Hematopoietic multipotent progenitor cell treated with erythropoietin and hydrocortisone succinate and interleukin-3 and kit ligand, for 8 days (in vitro differentiated cells): ENCODE measurements at places on chromosomes 5 and 9.

GRCh38 chr9:111298731-111299598, 31.1 kb downstream of the OR2K2 start:
- peak; percentile 58 for DNase-seq

GRCh38 chr5:157342822-157343402, 77.0 kb downstream of the CYFIP2 start:
- peak; percentile 27 for DNase-seq

DNA sequence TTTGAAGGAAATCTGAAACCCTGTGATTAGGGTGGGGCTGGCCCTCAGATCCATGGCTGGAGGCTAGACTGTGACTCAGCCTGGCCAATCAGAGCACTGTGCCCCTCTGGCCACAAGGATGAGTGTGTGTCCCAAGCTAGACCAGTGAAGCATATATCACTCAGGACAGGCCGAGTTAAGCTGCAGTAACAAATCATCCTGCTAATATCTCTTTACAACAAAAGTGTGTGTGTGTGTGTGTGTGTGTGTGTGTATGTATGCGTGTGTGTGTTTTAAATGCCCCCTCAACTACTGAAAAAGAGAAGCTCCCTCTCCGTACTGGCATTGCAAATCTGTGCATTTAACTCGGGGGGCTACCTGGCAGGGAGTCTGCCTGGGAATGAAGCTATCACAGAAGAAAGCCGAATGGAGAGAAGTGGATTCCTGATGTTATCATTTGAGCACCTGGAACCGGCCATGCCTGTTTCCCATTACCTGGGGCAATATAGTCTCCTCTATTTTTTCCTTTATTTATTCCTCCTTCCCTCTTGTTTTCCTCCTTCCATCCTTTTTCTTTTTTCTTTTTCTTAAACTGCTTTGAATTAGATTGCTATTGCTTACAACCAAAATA, 25.6 kb downstream of the STC2 start:
- no peak for DNase-seq

DNA sequence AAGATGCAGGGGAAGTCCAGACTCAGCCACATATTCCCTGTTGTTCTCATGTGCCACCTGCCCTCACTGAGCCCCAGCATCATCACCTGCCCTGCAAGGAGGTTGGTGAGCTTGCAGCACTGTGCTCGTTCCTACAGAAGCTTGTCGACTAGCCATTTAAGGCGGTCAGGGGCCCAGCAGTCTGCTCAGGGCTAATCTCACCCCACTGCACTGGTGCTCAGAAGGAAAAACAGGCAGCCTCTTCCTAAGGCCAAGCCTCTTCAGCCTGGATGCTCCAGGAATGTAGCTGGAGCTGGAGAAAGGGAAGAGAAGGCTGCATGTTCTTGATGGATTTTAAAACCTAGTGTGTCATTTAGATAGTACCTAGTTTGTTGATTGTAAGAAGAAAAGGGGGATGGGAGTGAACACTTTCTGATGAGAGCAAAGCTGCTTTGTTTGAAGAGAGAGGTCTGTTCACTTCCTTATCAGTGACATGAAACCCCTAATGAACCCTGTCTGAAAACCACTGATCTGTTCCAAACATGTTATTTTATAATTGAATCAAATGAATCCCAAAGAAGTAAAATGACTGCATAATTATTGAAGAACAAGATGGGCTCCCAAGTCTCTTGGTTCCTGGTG, 10.6 kb upstream of the ASPN start:
- peak; percentile 10 for DNase-seq

GRCh38 chr5:138230981-138231589, 18.0 kb upstream of the CDC23 start:
- DNase-seq, result no peak

- peak; percentile 9 for DNase-seq
Observed at GRCh38 chr9:133485531-133486260, 6.8 kb upstream of the SLC2A6 start.

GRCh38 chr9:136403538-136403914, 3.6 kb upstream of the SNAPC4 start:
- no peak for DNase-seq

GRCh38 chr9:33210006-33210715, 29.8 kb upstream of the SPINK4 start:
- DNase-seq, result no peak

GRCh38 chr5:164431634-164432304, 926.4 kb downstream of the MAT2B start:
- DNase-seq, result no peak

DNA sequence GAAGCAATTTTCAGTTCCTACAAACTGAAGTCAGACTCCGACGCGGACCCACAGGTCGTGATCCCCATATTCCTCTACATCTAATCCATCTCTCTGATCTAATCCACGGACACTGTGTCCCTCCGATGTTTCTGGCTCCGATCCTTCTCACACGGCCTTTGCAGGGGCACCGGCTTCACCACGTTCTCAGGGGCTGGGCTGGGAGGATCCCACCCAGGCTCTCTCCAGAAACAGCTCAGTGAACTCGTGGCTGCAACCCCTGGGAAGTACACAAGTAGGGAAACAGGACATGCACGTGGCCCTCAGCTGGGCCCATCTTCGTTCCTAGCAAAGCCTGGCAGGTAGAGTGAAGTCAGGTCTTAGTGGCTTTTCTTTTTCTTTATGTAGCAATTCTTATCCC, 49.1 kb upstream of the OLFM1 start:
- no peak for DNase-seq

GRCh38 chr9:14585730-14586473, 107.3 kb downstream of the ZDHHC21 start:
- no peak for DNase-seq

- no peak for DNase-seq
Observed at GRCh38 chr9:36207016-36207415, 16.3 kb downstream of the CLTA start.

DNA sequence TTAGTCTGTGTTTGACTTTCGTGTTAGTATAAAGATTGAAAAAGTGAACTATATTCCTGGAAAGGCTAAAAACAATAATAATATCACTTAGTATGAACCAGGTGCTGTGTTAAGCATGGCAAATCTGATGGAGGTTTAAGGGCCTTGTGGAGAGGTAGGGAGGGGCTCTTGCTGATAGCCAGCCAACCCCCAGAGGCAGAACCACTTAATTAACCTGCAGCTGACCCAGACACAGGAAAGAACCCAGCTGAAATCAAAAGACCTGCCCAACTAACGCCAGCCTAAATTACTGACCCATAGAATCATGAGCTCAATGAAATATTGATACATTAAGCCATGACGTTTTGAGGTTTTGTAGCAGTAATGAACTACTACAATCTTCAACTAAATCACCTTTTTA, 28.3 kb upstream of the TAF1L start:
- no peak for DNase-seq

DNA sequence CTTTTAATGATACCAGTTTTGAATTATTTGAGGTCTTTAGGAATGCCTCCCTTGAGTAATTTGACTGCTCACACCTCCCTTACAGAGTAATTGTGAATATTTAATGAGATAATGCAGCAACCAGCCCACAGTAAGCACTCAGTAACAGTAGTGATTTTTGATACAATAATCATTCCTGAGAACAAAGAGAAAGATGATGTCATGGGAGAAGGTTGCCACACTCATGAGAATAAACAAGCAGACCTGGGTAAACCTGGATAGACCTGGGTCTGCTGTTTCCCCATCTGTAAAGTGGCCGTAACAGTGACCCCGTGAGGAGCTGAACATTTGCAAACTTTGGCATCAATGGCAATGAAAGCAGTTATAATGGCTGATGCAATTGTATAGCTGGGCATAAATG, 4.2 kb downstream of the C1QTNF2 start:
- DNase-seq, result no peak
